ENCODE measurements at places on chromosomes 1 and 21.
A peak's percentile ranks its signal among the peaks of the same experiment; 100 is the strongest.

- DNase-seq = no peak
Observed at GRCh38 chr1:53241828-53242227, 3.5 kb upstream of the MAGOH start.

GRCh38 chr1:208107425-208108212, 136.6 kb downstream of the PLXNA2 start:
- DNase-seq = no peak

- DNase-seq = peak; percentile 35
Observed at GRCh38 chr1:69294171-69294570, 273.6 kb upstream of the LRRC7 start.

GRCh38 chr1:215640429-215641148, 73.5 kb downstream of the KCTD3 start:
- no peak for DNase-seq

DNA sequence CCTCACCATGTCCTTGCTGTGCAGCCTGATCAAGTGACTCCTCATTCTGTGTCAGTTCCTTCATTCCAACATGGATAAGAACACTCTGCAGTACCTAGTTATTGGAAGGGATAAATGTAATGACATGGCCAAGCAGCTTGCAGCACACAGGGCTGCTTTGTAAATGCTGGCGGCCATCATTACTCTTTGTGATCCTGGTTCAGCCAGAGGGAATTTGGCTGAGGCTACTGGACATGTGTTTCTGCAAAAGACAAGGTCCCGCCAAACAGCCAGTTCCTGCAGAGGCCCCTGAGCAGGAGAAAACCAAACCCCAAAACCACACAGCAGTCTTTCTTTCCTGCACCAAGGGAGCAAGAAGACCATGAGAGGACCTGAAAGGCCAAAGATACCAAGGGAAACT, 495.8 kb downstream of the AJAP1 start:
- DNase-seq = no peak

- no peak for DNase-seq
Observed at GRCh38 chr1:205381305-205381704, 24.6 kb upstream of the KLHDC8A start.

GRCh38 chr1:229128066-229128608, 142.8 kb upstream of the RAB4A start:
- DNase-seq = no peak

- DNase-seq = no peak
Observed at GRCh38 chr1:109485001-109485400, 1.3 kb downstream of the ATXN7L2 start.

- DNase-seq = peak; percentile 69
Observed at GRCh38 chr1:216140730-216141524, 282.3 kb downstream of the USH2A start.

- DNase-seq = no peak
Observed at GRCh38 chr1:9374748-9375341, 82.2 kb downstream of the SPSB1 start.

DNA sequence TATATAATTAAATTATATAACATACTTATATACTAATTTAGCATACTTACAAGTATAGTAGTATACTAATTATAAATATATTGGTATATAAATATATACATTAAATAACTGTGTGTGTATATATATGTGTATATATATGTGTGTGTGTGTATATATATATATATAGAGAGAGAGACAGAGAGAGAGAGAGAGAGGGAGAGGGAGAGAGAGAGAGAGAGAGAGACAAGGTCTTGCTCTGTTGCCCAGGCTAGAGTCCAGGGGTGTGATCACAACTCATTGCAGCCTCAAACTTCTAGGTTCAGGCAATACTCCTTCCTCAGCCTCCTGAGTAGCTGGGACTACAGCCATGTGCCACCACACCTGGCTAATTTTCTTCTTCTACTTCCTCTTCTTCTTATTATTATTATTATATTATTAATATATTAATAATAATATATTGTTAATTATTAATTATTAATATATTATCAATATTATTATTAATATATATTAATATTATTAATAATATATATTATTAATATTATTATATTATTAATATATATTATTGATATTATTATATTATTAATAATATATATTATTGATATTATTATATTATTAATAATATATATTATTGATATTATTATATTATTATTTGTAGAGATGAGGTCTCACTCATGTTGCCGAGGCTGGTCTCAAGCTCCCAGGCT, 185.5 kb downstream of the CRB1 start:
- no peak for DNase-seq

- no peak for DNase-seq
Observed at GRCh38 chr1:53129891-53130597, 12.4 kb downstream of the SLC1A7 start.

GRCh38 chr1:21329209-21329844, 39.1 kb upstream of the ECE1 start:
- no peak for DNase-seq

- DNase-seq = no peak
Observed at GRCh38 chr1:82606546-82606945, 805.8 kb downstream of the ADGRL2 start.

DNA sequence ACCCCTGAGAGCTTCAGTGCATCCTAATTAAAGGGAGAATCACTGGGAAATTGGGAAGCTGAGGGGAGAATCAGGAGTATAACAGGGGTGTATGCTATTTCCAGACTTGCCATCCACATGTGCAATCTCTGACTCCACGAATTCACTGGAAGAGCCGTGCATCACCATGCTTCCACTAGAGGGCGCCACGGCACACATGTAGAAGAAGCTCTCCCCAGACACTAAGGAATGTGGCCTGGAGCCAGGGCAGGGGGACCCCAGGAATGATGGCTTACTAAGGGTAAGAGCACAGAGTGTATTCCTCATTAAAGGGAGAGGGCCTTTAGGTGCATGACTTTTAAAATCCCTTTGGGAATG, 81.5 kb downstream of the ABCA4 start:
- peak; percentile 76 for DNase-seq

DNA sequence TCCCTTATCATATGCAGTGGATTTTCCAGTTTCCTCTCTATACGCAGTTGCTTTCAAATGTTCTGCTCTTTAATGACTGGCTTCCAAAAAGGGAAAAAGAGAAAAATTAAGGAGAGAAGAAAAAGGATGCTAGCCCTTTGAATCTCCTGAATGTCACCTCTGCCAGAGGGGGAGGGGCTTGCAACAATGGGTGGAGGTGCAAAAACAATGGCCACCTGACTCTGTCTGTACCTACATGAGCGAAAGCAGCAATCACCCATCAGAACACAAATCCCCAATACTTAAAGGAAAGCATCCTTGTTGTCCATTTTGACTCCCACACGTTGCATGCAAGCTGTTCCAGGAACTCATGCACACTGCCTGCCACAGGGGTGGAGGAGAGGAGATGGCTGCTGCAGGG, 61.2 kb downstream of the CCDC30 start:
- DNase-seq = no peak

- DNase-seq = no peak
Observed at GRCh38 chr1:224042557-224043118, 71.3 kb upstream of the FBXO28 start.

DNA sequence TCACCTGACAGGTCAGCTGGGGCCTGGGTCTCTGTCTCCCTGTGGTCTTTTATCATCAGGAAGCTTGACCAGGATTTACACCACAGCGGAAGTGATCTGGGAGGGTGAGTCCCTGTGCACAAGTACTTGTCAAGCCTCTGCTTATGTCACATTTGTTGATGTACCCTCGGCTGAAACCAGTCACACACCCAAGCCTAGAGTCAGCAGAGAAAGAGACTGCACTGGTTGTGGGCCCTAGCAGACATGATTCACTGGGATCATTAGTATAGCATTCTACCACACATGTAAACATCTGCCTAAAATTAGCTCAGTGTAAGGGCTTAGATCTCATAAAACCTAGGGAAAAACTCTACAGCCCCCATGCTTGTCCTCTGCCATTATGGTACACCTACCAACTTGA, 79.3 kb upstream of the LAMC2 start:
- DNase-seq = no peak

DNA sequence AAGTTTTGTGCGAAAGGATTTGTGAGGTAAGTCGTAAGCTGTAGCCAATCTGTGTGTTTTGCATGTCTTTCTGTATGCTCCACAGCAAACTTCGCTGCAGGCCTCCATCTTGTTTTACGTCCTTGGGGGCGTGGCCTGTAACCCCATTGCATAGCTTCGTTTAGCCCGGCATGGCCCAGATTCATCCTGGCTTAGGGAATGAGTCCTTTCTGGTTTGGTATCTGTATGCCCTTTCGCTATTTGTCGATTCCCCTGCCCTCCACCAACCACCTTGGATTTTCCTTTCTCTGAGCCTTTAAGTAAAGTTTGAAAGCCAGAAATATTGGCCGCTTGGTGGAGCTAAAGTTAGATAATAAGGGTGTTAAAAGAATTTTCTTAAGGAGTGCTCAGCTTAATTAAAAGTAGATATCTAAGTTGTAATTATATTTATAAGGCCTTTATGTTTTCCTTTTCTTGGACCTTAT, 1.1 kb downstream of the THEM4 start:
- peak; percentile 26 for DNase-seq

GRCh38 chr1:209417761-209418160, 165.8 kb upstream of the CAMK1G start:
- DNase-seq = no peak

DNA sequence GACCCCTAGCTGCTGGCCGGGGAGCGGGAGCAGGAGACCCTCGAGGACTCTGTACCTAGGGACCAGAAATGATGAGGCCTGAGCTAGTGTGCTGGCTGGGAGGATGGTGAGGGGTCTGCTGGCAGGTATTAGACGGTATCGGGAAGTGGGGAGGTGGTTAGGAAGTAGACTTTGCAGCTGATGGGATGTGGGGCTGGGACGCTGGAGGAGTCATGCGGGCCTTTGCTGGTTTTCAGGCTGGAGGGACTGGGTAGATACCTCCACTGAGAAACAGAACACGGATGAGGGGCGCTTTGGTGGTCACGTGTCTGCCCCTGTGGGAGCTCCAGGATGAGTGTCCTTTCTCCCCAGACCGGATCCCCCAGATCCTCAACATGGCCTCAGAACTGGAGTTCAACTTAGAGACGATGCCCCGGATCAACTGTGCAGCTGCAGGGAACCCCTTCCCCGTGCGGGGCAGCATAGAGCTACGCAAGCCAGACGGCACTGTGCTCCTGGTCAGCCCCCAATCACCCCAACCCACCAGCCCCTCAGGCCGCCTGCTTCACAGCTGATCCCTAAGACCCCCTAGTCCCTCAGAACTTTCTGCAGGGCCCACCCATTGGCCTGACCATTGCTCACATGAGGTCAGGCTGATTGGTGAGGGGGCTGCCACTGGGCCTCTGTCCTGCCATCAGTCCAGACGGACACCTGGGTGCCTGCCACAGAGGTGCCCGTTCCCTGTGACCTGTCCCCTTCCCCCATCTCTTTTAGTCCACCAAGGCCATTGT, 8.0 kb downstream of the TIE1 start:
- DNase-seq = no peak

DNA sequence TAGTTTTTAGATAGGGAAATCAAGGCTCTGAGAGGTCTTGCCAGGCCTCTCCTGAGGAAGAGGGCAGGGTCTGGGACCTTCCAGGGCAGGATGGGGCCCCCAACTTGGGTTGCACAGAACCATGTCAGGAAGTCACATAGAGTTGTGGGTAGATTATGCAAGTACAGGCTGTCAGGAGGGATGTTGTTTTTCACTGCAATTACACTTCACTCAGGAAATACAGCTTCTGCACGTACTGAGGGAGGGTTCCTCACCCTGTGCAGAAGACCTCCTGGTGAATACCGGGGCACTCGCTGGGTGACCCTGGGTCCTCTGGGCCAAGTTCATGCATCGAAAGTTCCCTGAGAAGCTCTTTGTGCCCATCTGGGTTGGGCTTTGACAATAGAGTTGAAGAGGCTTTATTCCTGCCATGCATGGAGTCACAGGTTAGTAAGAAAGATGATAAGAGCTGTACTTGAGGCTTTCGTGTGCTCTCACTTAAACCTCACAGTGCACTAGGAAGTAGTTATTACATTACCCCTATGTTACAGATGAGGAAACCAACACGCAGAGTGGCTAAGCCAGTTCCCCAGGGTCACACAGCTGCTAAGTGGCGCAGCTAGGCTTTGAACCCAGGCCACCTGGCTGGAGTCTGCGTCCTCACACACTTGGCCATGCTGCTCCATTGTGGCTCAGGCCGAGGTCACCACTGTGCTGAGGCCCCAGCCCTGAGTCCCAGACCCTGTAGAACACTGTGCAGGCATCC, 16.2 kb upstream of the TNFRSF1B start:
- no peak for DNase-seq

GRCh38 chr1:48817505-48818114, 40.9 kb upstream of the BEND5 start:
- peak; percentile 78 for DNase-seq

- no peak for DNase-seq
Observed at GRCh38 chr1:225539575-225539974, 111.7 kb upstream of the LBR start.

DNA sequence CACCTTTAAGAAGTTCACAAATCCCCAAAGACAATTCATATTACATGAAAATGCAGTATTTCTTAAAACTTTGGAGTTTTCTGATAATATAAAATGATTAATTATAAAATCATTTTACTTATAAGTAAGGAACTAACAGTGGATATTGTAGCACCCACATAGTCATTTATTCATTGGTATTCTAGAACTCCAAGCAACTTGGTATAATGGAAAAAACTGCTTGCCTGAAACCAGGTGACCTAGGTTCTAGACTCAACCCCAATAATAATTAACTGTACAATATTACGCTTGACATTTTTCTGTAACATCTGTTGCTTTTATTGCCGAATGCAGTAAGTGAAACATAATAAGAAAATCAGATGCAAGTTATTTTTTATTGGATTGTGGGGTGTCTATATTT, 2.4 kb downstream of the PLA2G4A start:
- no peak for DNase-seq

GRCh38 chr21:45138199-45139002, 64.0 kb downstream of the ADARB1 start:
- DNase-seq = peak; percentile 52

DNA sequence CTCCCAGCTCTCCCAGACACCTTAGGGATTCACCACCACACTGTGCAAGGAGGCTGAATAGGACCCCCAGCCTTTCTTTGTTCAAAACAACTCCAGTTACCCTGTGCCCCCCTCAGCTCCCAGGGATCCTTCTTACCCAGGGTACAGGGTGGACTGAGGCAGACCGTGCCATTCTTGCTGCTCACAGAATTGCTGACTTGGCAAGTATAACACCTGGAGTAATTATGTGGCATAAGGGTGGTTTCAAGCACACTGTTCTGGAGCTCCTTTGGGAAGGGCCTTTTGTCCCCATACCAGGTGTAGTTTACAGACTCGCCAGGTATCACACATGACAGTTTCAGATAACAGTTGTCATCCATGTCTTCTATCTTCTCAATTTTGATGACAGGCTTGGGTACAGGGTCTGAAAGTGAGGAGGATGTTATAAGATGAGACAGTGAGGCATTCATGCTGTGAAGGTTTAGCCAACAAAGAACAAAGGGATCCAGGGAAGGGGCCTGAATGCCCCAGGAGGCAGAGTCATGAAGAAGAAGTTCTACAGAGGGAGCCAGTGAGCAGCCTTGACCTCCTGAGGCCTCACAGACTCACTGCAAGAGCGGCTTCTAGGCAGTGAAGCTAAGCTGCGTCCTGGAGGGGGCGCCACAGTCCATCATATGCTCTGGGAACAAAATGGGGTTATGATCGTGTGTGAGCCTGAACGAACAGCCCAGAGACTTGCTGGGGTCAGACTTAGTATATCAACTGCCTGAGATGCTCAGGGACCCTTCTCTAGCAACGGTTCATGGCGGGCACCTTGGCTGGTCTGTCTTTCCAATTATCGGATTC, 30.3 kb downstream of the CD48 start:
- peak; percentile 63 for DNase-seq

All from lung (tissue), 17 donors.